ENCODE measurements at places on chromosomes 1 and 21.

- no peak for DNase-seq
Measured at GRCh38 chr21:26072666-26073615, 97.6 kb downstream of the APP start.

DNA sequence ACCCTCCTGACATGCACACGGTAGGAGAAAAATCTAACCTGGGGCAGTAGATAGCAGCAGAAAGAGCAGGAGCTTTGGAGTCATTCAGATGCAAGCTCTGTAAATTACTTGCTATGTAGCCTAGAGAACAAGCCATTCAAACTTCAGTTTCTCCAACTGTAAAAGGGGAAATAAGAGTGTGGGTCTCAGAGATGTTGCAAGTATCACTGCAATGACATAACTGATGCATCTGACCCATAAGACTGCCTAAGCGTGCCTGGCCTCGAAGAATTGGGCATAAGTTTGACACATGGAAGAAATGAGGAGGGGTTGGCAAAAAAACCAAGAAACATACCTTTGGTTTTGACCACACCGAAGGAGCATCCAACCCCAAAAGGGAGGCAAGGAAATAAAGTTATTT is 5.2 kb downstream of the AK2 start:
- no peak for DNase-seq

DNA sequence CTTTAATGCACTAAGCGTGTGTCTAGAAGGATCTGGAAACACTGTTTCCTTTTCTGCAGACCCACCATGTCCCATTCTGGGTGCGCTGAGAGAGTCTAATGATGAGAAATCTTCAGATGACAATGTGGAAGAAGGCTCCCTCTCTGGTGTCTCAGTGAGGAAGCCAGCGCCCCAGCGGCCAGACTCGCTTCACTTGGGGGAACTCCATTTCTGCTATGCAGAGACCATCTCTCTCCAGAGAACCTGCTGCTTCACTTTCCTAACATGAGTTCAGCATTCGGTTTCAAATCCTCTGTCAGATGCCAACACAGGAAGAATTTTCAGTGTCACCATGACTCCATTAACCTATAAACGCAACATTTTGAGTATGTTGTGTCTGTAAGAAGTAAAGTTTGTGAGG is 121.8 kb downstream of the SYF2 start:
- no peak for DNase-seq

DNA sequence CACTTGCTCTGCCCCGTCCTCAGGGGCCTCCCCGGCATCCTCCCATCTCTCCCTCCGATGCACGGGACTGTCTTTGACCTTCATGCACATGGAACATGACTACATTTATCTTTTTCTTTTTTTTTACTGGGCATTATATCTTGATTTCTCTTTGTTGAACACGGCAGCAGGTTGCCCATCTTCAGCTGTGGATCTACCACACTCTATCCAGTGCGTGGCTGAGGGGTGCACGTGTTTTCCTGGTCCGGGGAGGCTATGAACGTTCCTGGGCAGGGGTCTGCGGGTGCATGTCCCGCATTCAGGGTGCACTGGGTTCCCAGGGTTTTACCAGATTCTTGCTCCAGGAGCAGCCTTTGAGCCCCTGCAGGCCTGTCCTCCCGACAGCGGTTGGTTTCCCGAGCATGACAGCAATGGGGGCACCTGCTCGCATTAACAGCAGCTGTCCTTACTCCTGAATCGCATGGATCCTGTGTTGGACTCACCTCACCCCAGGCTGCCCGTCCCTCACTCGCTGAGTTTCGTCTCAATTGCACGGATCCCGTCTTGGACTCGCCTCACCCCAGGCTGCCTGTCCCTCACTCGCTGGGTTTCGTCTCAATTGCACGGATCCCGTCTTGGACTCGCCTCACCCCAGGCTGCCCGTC is 7.4 kb downstream of the POFUT2 start:
- DNase-seq, result no peak

- no peak for DNase-seq
Measured at GRCh38 chr1:94719926-94720793, 100.0 kb upstream of the SLC44A3 start.

DNA sequence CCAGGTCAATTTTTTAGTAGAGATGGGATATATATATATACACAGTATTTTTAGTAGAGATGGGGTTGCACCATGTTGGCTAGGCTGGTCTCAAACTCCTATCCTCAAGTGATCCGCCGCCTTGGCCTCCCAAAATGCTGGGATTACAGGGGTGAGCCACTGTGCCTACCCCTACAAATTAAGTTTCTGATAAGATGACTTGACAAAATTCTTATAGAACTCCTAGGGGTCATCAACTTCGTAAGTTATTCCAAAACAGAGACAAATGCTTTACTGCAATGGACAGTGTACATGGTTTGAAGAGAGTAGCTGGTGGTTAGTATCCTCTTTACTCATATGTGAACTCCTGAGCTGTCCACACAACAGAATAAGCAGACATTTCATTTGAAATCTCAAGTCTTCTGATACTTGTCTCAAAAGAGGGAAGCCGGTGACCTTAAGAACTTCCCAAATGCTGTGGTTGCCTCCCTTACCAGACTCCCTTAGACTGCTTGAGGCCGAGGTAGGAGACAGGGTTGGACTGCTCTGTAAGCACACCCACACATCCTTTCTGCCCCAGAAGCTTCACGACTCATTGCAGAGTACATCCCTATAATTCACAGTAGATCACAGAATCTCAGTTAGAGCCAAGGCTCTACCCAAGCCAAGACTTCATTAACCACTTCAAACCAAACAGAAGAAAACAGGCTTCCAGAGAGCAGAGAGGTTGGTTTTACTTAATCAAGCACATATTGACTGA is 244.1 kb upstream of the IRF2BP2 start:
- DNase-seq, result no peak

- DNase-seq, result no peak
Measured at GRCh38 chr1:54774820-54775498, 10.6 kb upstream of the PARS2 start.

GRCh38 chr1:86705665-86705985 is 1.2 kb downstream of the SH3GLB1 start:
- no peak for DNase-seq

DNA sequence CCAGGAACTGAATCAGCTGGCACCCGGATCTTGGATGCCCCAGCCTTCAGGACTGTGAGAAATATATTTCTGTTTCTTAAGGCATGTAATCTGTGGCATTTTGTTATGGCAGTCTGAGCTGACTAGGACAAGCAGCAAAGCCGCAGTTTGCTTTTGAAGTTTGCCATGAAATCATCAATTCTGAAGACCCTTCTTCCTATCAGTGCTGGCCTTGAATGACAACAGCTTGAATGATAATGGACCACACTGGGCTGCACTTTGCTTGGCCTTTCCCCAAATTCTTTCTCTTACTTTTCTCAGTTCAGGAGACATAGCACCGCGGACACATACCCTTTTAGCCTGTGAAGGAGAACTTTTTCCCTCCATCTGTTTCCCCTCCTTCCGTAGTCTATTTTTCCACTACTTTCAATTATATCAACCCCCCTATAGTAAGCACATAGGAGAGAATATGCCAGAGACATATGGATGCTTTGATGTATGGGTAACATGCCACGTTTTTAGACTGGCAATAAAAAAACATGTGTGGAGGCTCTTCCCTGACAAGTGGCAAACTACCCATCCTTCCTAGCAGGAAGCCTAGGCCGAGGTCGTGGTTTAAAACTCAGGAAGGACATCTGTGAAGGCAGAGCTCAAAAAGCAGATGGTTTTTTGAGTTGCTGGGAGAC is 42.9 kb downstream of the HLX start:
- no peak for DNase-seq

GRCh38 chr1:163029901-163030300 is 39.3 kb upstream of the RGS4 start:
- no peak for DNase-seq

GRCh38 chr1:240465531-240465940 is 146.4 kb downstream of the GREM2 start:
- DNase-seq, result no peak

DNA sequence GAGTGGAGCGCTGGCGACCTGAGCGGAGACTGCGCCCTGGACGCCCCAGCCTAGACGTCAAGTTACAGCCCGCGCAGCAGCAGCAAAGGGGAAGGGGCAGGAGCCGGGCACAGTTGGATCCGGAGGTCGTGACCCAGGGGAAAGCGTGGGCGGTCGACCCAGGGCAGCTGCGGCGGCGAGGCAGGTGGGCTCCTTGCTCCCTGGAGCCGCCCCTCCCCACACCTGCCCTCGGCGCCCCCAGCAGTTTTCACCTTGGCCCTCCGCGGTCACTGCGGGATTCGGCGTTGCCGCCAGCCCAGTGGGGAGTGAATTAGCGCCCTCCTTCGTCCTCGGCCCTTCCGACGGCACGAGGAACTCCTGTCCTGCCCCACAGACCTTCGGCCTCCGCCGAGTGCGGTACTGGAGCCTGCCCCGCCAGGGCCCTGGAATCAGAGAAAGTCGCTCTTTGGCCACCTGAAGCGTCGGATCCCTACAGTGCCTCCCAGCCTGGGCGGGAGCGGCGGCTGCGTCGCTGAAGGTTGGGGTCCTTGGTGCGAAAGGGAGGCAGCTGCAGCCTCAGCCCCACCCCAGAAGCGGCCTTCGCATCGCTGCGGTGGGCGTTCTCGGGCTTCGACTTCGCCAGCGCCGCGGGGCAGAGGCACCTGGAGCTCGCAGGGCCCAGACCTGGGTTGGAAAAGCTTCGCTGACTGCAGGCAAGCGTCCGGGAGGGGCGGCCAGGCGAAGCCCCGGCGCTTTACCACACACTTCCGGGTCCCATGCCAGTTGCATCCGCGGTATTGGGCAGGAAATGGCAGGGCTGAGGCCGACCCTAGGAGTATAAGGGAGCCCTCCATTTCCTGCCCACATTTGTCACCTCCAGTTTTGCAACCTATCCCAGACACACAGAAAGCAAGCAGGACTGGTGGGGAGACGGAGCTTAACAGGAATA is 4.2 kb downstream of the TFAP2E start:
- no peak for DNase-seq

- no peak for DNase-seq
Measured at GRCh38 chr1:49626472-49626871, 397.3 kb downstream of the AGBL4 start.

DNA sequence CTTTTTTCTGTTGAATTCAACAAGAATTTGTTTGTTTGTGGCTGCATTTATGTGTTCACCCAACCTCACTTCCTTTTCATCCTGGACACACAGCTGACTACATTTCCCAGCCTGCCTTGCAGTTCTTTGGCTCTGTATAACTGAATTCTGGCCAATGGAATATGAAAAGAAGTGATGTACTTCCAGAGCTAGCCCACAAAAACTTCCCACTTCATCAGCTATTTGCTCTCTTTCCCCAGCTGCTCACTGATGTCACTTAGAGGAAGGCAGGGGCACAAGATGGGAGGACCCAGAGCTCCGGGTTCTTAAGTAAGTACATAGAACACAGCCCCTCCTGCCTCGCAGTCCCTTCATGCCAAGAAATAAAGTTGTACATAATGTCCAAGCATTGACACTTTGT is 235.0 kb upstream of the FGGY start:
- DNase-seq, result no peak

GRCh38 chr1:234913278-234913649 is 215.4 kb downstream of the TOMM20 start:
- DNase-seq, result no peak

DNA sequence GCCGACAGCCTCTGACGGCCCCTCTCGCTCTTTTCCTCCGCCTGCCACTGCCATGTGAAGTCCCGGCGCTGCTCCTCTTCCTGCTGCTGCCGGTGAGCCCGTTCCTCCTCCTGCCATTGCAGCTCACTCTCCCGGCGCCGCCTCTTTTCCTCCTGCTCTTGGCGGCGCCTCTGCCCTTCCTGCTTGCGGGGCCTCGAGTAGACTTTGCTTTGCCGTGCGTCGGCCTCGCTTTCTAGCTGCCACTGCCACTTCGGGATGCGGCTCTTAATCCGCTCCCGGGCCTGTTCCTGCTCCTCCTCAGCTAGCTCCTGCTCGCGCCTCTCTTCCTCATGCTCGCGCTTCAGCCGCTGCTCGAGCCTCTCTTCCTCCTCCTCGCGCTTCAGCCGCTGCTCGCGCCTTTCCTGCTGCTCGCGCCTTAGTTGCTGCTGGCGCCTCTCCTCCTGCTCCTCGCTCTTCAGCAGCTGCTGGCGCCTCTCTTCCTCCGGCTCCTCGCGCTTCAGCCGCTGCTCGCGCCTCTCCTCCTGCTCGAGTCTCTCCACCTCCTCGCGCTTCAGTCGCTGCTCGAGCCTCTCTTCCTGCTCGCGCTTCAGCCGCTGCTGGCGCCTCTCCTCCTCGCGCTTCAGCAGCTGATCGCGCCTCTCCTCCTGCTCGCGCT is 4.3 kb downstream of the TCHH start:
- no peak for DNase-seq

- no peak for DNase-seq
Measured at GRCh38 chr1:237012788-237013383, 8.6 kb upstream of the MT1HL1 start.

DNA sequence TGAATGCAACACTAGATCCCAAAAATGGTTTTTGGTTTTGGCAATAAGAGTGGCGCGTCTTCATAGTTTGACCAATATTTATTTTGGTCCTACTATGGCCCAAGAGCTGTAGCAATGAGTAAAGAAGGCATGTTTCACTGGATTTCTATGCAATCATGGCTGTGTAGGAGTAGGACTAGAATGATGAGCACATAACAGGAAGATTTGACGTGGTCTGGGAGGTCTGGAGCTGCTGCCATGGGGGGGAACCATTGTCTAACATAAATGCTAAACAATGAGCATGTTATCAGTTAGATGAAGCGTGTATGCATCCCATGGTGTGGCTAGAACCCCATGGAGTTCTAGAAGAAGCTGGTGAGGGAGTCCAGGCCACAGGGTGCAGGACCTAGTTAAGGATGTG is 38.3 kb downstream of the OLIG1 start:
- no peak for DNase-seq

DNA sequence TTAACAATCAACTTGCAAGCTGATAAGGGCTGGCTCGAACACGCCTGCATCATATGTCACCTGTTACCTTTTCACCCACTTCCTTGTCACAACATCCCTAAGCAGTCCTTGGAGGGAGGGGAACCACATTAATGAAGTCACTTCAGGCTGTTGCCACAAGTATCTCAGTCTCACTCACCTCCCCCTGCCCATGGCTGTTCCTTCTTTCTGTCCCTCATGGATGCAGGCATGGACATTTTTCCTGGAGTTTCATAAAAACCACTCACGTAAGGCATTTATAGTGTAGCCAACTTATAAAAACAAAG is 76.8 kb upstream of the ANGPTL1 start:
- no peak for DNase-seq

- DNase-seq, result no peak
Measured at GRCh38 chr1:234175363-234175762, 197.9 kb upstream of the COA6 start.

GRCh38 chr1:117590273-117590925 is 15.4 kb upstream of the TENT5C start:
- DNase-seq, result no peak

All from stimulated activated CD4-positive, alpha-beta T cell treated with anti-CD3 and anti-CD28 coated beads, Interleukin-1b, Interleukin-23, amount 100 ng/mL, for 24 hours (primary cell).